ENCODE measurements at places on chromosomes 5 and 9.

DNA sequence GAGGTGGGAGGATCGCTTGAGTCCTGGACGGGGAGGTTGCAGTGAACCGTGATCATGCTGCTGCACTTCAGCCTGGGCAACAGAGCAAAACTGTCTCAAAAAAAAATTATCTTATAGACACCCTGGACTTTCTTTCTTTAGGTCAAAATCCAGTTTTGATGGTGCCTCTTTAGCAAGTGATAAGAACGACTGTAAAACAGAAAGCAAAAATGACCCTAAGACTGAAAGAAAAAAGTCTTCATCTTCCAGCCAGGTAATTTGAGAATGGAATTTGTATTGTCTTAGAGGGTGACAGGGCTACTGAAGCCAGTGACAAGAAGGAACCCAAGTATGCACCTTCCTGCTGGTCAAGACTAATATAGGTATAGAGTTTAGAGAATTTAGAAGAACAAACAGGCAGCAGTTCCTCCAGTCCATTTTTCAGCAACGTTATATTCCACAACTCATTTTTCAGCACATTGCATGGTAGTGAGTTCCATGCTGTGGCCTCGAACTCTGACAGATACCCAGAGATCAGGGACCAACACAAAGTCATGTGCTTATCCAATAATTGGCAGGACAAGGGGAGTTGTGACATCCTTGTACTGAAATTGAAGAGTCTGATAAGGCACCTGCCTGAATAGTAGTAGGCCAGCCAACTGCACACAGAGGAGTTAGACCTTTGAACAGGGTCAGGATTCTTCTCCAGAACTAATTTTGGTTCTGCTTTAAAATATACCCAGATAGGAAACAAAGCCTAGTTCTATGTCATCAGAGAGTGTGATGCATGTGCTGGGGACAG, 46.5 kb downstream of the GRAMD2B start:
- H3K36me3 ChIP-seq, result no peaks in the 10 kb centered on the region
- H3K4me3 ChIP-seq, result no peak overlapping the region
- DNase-seq, result no peak
- no peaks in the 10 kb centered on the region for H3K27me3 ChIP-seq
- peaks cover 10% of the 10 kb centered on the region for H3K4me1 ChIP-seq
- no peak overlapping the region for H3K27ac ChIP-seq

DNA sequence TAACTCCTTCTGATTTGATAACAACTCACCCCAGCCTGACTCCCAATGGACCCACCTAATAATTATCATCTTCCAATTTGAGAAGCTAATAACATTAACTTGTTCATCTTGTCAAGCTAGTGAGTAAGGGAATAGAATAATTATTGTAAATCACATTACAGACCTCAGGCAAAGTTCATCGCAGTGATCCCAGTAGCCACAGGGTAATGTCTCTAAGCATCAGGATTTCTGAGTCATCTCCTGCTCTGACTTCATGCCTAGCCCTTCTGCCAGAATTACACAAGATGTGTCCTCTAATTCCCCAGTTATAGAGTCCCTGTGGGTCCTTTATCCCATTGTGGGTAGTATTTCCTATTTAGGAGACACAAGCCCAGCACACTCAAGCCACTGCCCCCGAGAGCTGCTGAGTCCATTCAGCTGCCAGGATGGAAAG, 365.7 kb downstream of the DEPDC1B start:
- DNase-seq, result no peak
- no peak overlapping the region for H3K4me3 ChIP-seq
- no peak overlapping the region for H3K27ac ChIP-seq
- H3K27me3 ChIP-seq, result no peaks in the 10 kb centered on the region

GRCh38 chr5:137414112-137414755, 84.9 kb downstream of the SPOCK1 start:
- no peaks in the 10 kb centered on the region for H3K4me1 ChIP-seq
- H3K27me3 ChIP-seq, result no peaks in the 10 kb centered on the region
- H3K4me3 ChIP-seq, result no peak overlapping the region

DNA sequence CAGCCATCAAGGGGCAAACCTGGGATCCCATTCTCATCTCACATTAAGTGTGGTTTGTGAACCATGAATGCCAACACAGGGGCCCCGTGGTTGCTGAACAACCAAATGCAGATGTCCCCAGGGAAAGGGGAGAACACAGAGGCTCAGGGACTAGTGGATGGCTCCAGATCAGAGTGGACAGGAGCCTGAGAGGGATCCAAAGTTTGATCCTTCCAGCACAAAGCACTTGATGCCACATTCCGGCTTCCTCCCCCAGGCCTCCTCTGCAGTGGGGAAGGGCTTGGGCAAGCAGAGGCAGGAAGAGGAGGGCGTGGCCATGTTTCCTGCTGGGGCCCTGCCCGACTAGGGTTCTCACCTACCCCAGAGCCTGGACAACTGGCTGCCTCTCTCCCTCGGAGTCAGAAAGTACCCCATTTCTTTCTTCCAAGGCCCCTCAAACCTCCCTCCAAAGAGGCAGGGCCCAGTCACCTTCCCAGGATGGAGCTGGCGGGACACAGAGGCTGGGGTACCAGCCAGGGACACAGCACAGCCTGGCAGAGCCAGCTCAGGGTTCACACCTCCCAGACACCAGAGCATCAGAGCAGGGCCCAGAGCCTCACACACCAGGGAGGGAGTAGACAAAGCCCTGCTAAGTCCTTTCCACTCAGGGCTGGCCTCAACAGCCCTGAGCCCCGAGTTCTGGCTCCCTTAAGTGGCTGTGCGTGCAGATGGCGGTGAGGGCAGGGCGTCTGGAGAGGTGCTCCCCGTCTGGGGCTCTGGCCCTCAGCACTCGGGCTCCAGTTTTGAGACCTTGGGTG, 4.3 kb upstream of the RNF44 start:
- no peak for DNase-seq
- peaks cover 4% of the 10 kb centered on the region for H3K27me3 ChIP-seq
- H3K27ac ChIP-seq, result no peak overlapping the region
- H3K4me3 ChIP-seq, result no peak overlapping the region
- H3K36me3 ChIP-seq, result no peaks in the 10 kb centered on the region

GRCh38 chr9:97636903-97637302, 3.3 kb downstream of the NCBP1 start:
- no peak overlapping the region for H3K27ac ChIP-seq
- H3K4me1 ChIP-seq, result peaks cover 4% of the 10 kb centered on the region
- no peak for DNase-seq
- no peak overlapping the region for H3K4me3 ChIP-seq
- H3K36me3 ChIP-seq, result peaks cover 34% of the 10 kb centered on the region

DNA sequence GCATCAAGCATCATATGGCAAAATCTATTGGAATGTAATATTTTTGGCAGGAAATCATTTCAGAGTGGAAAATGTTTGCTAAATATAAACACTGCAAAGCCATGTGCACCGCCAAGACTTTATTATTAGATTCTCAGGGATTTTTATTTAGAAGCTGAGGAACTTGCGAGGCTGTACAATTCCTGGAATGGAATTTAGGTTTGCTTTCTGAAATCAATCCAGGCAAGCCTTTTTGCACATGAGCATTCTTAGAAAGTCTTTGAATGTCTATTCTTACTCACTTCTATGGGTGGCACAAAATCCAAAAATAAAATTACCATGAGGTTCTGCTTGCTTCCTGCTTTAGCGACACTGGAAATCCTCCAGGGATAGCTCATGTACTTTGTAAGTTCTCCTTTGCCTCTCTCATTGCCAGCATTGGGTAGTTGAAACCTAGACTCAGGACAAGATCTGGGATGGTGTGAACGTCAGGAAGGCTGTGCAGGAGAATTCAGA, 71.5 kb upstream of the PALM2AKAP2 start:
- H3K27me3 ChIP-seq, result no peaks in the 10 kb centered on the region
- H3K4me3 ChIP-seq, result no peak overlapping the region
- no peak overlapping the region for H3K27ac ChIP-seq
- no peaks in the 10 kb centered on the region for H3K4me1 ChIP-seq

DNA sequence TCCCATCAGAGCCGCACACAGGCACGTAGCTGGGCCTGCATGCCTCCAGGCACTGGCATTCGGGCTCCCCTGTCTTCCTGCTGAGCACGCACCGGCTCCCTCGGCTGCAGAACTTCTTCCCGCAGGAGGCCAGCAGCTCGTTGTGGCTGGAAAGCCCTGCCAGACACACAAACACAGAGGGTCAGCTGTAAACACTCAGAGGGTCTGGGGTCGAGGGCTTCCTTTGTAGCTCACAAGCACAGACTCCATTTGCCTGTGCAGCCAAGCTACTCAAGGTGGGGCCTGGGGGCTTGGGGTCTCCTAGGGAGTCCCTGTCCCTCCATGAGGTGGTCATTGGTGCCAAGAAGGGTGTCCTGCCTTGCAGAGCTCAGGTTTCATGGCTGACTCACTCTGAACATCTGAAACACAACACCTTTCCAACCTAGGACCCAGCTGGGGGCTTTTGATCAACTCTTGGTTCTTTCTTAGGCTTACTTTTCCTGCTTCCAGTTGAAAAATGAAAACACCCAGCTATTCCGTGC, 211.4 kb downstream of the FSTL4 start:
- DNase-seq, result no peak
- H3K4me3 ChIP-seq, result no peak overlapping the region
- no peaks in the 10 kb centered on the region for H3K27me3 ChIP-seq

- no peaks in the 10 kb centered on the region for H3K27me3 ChIP-seq
- DNase-seq, result no peak
- no peak overlapping the region for H3K27ac ChIP-seq
- no peaks in the 10 kb centered on the region for H3K36me3 ChIP-seq
Measured at GRCh38 chr9:94961870-94962269, 235.4 kb downstream of the AOPEP start.

DNA sequence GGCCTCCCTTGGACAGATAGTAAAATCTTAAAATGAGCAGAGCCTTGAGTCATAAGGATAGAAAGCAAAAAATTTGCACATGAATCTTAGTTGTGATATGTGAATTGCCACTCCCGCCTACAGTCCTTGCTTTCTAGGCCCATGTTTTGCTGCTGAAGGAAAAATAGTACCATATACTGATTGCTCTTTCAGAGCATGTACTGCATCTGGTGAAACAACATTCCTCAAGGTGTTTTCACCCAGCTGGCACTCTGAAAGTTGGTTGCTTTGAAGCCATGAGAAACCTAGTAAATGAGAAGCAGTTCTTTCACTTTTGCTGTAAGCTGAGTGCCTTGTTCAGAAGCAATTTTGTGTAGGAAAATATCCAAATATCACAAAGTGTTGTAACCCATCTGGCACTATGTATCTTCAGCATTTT, 10.3 kb downstream of the CDC37L1 start:
- no peaks in the 10 kb centered on the region for H3K27me3 ChIP-seq
- no peaks in the 10 kb centered on the region for H3K4me1 ChIP-seq
- H3K36me3 ChIP-seq, result peaks cover 13% of the 10 kb centered on the region
- no peak overlapping the region for H3K27ac ChIP-seq
- no peak overlapping the region for H3K4me3 ChIP-seq

GRCh38 chr9:123478967-123479602, 123.1 kb downstream of the CRB2 start:
- H3K27ac ChIP-seq, result no peak overlapping the region
- H3K4me3 ChIP-seq, result no peak overlapping the region
- H3K27me3 ChIP-seq, result no peaks in the 10 kb centered on the region
- peaks cover 7% of the 10 kb centered on the region for H3K4me1 ChIP-seq
- no peak for DNase-seq
- H3K36me3 ChIP-seq, result no peaks in the 10 kb centered on the region

DNA sequence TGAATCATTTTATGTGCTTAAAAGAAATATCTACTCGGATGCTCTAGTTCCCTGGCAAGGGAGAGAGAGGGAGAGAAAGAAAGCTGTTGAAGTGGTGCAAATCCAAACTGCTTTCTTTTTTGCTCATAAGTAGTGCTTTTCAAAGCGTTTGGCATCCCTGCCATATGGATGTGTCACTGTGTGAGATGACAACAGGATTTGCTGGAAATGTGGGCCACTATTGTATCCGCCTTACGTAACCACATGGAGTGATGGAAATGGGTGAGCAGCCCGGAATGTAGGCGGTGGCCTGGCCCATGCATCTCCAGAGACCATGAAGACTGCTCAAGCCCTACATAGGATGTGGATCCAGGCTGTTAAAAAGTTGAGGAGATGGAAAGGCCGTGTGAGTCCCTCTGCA, 30.8 kb downstream of the TJP2 start:
- H3K4me3 ChIP-seq, result no peak overlapping the region
- peaks cover 10% of the 10 kb centered on the region for H3K4me1 ChIP-seq
- no peaks in the 10 kb centered on the region for H3K27me3 ChIP-seq
- DNase-seq, result no peak

DNA sequence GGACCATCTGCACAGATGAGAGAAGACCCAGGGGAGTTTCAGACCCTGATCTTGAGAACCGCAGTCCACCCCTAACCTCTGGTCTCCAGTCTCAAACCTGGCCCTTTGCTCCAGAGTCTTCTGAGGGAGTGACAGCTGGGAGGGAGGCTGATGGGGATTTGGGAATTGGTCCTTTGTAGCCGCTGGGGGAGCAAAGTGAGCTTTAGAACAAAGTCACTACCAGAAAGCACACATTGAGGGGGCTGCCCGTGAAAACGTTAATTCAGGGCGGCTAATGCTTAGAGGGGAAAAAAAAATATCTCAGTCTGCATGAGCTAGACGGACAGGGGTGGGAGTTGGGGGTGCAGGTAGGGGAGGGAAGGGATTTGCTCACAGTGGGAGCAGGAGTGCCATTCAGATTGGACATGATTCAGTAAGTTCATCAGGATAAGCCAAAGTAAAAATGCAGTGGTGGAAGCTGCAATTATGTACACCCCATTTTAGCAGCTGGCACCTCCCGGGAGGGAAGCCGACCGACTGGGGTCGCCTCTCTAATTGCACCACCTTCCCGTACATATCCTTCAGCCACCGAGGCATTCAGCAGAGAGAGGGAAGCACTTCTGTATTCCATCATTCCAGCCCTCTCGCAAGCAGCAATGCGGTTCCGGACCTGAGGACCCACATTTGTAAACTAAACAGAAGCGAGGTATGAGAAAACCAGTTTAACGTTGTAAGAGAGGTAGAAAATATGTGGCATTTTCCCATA, 123.4 kb upstream of the RETREG1 start:
- peak overlapping the region; percentile 80 for H3K27ac ChIP-seq
- H3K4me1 ChIP-seq, result peaks cover 25% of the 10 kb centered on the region
- no peaks in the 10 kb centered on the region for H3K36me3 ChIP-seq
- H3K4me3 ChIP-seq, result peak overlapping the region; percentile 67
